Kidney (tissue), 22 donors: ENCODE measurements at places on chromosomes 5 and 9. TPM values are rescaled to one million over a fixed set of nuclear protein-coding genes. Genes with fewer than 3 reads are reported as not detected.
A peak's percentile ranks its signal among the peaks of the same experiment; 100 is the strongest.

SLC34A3 gene
- total RNA-seq, result 0.13 TPM

EQTN gene
- total RNA-seq, result 1.4 TPM

DNA sequence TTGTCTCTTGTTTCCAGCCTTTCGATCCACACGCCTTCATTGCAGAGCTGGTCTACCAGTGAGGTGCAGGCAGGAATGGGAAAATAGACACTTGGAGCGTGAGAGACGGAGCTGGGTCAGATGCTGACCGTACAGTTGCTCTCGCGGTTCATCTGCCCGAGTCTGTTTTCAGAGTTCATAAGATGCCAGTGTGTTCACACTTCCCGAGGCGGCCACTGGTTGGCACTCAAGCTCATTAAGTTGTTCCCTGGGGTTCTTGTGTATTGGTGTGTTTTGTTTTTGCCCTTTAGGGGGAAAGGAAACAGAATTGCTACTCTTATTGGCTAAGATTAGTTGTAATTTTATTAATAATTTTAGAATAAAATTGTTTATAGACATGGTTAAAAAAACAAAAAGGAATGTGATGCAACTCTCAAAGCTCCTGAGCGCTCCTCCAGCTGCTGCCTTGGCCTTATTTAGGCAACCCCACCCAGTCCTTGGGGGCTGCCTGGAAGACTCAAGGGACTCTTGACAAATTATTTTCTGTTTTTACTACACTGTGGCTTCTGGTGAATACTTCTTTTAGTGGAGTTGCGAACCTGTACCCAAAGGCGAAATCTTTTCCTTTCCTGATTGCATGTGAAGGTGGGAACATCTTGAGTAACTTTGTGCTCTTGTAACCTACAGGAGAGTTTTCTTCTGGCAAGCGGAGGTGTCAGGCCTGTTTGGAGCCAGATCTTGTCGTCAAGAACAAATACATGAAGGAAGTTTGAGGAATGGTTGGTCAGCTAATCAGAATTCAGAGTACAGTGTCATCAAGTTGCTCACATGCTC, 146.1 kb downstream of the MAST4 start:
- DNase-seq, result no peak
- no peaks in the 10 kb centered on the region for H3K27me3 ChIP-seq
- no peaks in the 10 kb centered on the region for H3K36me3 ChIP-seq
- peaks cover 14% of the 10 kb centered on the region for H3K4me1 ChIP-seq
- H3K27ac ChIP-seq, result peak overlapping the region; percentile 4

ARHGEF28 gene
- total RNA-seq, result 66.3 TPM

DNA sequence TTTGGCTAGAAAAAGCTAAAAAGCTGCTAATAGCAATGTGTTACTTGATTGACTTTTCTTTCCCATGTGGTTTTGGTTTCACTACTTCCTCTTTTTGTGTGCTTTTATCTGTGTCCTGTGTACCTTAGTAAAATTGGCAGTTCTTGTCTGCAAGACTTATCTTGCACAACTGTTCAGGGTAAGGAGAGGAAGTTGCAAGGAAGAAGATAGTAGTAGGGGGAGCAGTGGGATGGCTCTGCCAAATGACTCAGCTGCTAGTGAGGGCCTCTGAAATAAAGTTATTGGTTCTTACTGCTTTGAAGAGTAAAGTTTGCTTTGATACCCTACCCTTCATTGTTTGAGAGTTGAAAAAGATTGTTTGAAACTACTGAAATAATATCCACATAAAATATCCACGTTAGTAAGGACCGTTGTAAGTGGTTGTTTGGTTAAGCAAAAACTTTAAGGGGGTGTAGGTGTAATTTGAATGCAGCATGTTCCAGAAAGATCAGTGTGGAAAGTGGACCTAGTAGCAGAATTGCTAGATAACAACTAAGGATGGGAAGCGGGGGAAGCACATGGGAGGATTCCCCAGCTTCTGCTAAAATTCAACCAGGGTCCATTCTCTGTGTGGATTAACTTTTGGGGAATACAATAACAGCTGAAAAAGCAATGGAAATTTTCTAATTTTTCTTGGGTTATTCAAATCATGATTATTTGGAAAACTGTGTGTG, 123.5 kb downstream of the SCAMP1 start:
- H3K36me3 ChIP-seq, result peaks cover 5% of the 10 kb centered on the region
- no peaks in the 10 kb centered on the region for H3K27me3 ChIP-seq
- no peak for DNase-seq

GRCh38 chr5:60483050-60483449, 216.9 kb downstream of the DEPDC1B start:
- no peaks in the 10 kb centered on the region for H3K4me1 ChIP-seq
- no peak overlapping the region for H3K4me3 ChIP-seq
- no peaks in the 10 kb centered on the region for H3K27me3 ChIP-seq
- no peak for DNase-seq
- no peak overlapping the region for H3K27ac ChIP-seq
- no peaks in the 10 kb centered on the region for H3K36me3 ChIP-seq

LCN2 gene
- 198 TPM for total RNA-seq

GRCh38 chr9:86337469-86338108, 16.6 kb downstream of the TUT7 start:
- no peak overlapping the region for H3K27ac ChIP-seq
- peaks cover 62% of the 10 kb centered on the region for H3K36me3 ChIP-seq
- no peaks in the 10 kb centered on the region for H3K4me1 ChIP-seq
- no peaks in the 10 kb centered on the region for H3K27me3 ChIP-seq

- peak overlapping the region; percentile 47 for H3K4me3 ChIP-seq
- H3K4me1 ChIP-seq, result no peaks in the 10 kb centered on the region
- peak; percentile 14 for DNase-seq
- peak overlapping the region; percentile 32 for H3K27ac ChIP-seq
- no peaks in the 10 kb centered on the region for H3K27me3 ChIP-seq
Observed at GRCh38 chr5:6714226-6715041, 1.2 kb downstream of the TENT4A start.

- H3K4me3 ChIP-seq, result no peak overlapping the region
- no peaks in the 10 kb centered on the region for H3K27me3 ChIP-seq
- DNase-seq, result no peak
- no peaks in the 10 kb centered on the region for H3K36me3 ChIP-seq
Observed at GRCh38 chr5:139027150-139027549, 152.0 kb upstream of the LRRTM2 start.
